ENCODE measurements at places on chromosomes 12 and 14. TPM values are rescaled to one million over a fixed set of nuclear protein-coding genes. Genes with fewer than 3 reads are reported as not detected.
A peak's percentile ranks its signal among the peaks of the same experiment; 100 is the strongest.

- peak; percentile 49 for DNase-seq
- no peak overlapping the region for H3K4me3 ChIP-seq
- H3K27me3 ChIP-seq: no peaks in the 10 kb centered on the region
- no peaks in the 10 kb centered on the region for H3K36me3 ChIP-seq
- H3K27ac ChIP-seq: no peak overlapping the region
- peaks cover 43% of the 10 kb centered on the region for H3K4me1 ChIP-seq
Measured at GRCh38 chr14:24032727-24033418, 18.9 kb upstream of the CARMIL3 start.

DNA sequence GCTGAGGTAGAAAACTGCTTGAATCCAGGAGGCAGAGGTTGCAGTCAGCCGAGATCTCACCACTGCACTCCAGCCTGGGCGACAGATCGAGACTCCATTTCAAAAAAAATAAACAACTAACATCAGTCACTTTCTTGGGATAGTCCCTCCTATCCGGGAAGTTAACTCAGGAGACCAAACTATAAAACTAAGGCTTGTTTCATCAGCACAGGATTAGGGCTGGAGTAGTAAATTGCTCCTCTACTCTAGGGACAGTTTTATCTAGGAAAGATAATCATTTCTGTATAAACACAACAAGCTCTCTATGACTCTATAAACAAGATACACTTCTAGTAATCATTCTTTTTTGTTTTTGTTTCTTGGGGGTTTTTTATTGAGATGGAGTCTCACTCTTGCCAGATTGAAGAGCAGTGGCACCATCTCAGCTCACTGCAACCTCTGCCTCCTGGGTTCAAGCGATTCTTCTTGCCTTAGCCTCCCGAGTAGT is 11.7 kb downstream of the RPS26 start:
- H3K27ac ChIP-seq: no peak overlapping the region
- no peaks in the 10 kb centered on the region for H3K36me3 ChIP-seq
- H3K27me3 ChIP-seq: no peaks in the 10 kb centered on the region
- H3K4me1 ChIP-seq: no peaks in the 10 kb centered on the region

Gene ADAM21
- not detected for total RNA-seq

Gene NINJ2
- total RNA-seq: not detected

- peak overlapping the region; percentile 63 for H3K27ac ChIP-seq
- no peaks in the 10 kb centered on the region for H3K27me3 ChIP-seq
- H3K4me1 ChIP-seq: no peaks in the 10 kb centered on the region
- no peak overlapping the region for H3K4me3 ChIP-seq
- peak; percentile 30 for DNase-seq
Measured at GRCh38 chr12:51752234-51752889, 96.2 kb downstream of the FIGNL2 start.

DNA sequence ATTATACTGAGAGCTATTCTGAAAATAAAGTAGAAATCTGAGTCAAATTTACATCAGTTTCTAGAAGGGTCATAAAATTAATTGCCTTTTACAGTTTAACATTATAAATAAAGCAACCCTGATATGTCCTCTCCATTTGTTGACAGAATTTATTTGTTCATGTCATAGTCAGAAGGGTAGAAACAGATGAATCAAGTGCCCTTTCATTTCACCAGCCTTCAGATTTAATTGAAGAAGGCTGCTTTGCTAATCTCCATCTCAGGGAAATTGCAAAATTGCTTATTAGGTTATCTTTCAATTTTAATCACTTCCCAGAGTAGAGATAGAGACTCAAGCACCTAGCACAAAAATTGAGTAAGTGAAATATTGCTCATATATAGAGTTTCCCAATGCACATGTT is 76.8 kb downstream of the ATXN7L3B start:
- H3K4me1 ChIP-seq: no peaks in the 10 kb centered on the region
- H3K4me3 ChIP-seq: no peak overlapping the region
- H3K27ac ChIP-seq: no peak overlapping the region
- no peak for DNase-seq
- no peaks in the 10 kb centered on the region for H3K27me3 ChIP-seq

- H3K4me1 ChIP-seq: peaks cover 5% of the 10 kb centered on the region
- DNase-seq: no peak
- peaks cover 39% of the 10 kb centered on the region for H3K27me3 ChIP-seq
- H3K4me3 ChIP-seq: no peak overlapping the region
Measured at GRCh38 chr12:52091869-52092268, 12.4 kb downstream of the SMIM41 start.

GRCh38 chr12:53180931-53181645 is 363 bp upstream of the CSAD start:
- DNase-seq: peak; percentile 95
- peak overlapping the region; percentile 85 for H3K4me3 ChIP-seq
- H3K27me3 ChIP-seq: no peaks in the 10 kb centered on the region
- peaks cover 27% of the 10 kb centered on the region for H3K4me1 ChIP-seq
- H3K27ac ChIP-seq: peak overlapping the region; percentile 95

- no peak for DNase-seq
- no peaks in the 10 kb centered on the region for H3K36me3 ChIP-seq
- peaks cover 88% of the 10 kb centered on the region for H3K4me1 ChIP-seq
- H3K4me3 ChIP-seq: peak overlapping the region; percentile 69
- no peaks in the 10 kb centered on the region for H3K27me3 ChIP-seq
Measured at GRCh38 chr12:106138357-106138632, 459 bp downstream of the NUAK1 start.

Gene SRGAP1
- 19.6 TPM for total RNA-seq
